ENCODE measurements at places on chromosomes 2 and 18.

GRCh38 chr2:24819442-24820174, 26.4 kb downstream of the CENPO start:
- no peak for DNase-seq

DNA sequence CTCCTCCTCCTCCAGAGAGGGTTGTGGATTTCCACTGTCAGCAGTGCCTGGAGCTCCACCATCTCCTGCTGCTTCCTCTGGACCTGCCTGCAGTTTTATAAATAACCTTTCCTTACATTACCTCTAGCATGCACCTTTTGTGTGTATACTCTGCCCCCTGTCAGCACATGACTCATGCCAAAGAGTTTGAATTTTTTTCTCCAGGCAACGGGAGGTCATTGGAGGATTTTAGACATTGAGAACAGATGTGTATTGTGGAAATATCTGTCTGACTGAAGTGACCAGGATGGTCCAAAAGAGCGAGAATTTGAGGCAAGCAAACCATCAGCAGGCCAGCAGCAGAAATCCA, 31.7 kb downstream of the IL37 start:
- DNase-seq, result no peak

DNA sequence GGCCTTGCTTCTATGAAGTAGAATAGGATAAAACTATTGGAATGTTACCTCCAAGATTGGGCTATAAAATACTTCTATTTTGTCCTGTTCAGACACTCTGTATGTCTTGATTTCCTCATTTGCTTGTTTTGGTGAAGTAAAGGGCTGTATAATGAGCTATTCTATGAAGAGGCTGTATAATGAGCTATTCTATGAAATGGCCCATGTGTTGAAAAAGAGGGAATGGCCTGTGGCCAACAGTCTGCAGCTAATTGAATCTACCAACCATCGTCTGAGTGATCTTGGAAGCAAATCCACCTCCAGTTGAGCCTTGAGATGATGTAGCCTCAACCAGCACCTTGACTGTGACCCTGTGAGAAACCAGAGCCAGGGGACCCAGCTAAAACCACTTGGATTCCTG, 3.8 kb upstream of the SGPP2 start:
- DNase-seq, result no peak

- no peak for DNase-seq
Measured at GRCh38 chr2:127735537-127736399, 34.5 kb downstream of the SFT2D3 start.

DNA sequence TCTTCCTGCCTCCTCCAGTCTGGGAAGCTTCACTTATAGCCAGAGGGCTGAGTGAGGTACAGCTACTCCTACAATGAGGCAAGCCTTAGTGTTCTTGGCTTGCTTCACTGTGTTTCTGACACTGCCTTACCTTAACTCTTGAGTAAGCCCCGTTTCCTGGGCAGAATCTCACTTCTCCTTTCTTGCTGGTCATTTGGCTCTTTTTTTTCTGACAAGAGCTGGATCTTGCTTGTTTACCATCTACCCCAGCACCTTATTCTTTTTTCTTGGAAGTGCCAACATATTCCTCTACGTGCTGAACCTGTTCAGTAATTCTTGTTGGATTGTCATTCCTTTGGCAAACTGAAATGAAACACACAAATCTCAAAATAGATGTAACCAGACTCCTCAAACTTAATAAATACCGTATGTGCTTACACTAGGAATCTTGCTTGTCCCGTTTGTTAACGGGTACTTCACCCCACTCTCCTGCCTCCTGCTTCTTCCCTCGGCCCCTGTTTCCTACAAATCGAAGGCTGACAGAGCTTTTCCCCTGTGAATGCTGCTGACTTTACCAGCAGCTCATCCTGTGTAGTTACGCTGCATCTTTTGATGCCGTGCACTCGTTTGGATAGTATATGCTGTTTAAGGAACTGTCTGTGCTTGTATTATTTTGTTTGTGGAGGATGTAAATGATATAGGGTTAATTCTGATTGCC, 132.2 kb downstream of the FMNL2 start:
- DNase-seq, result no peak

DNA sequence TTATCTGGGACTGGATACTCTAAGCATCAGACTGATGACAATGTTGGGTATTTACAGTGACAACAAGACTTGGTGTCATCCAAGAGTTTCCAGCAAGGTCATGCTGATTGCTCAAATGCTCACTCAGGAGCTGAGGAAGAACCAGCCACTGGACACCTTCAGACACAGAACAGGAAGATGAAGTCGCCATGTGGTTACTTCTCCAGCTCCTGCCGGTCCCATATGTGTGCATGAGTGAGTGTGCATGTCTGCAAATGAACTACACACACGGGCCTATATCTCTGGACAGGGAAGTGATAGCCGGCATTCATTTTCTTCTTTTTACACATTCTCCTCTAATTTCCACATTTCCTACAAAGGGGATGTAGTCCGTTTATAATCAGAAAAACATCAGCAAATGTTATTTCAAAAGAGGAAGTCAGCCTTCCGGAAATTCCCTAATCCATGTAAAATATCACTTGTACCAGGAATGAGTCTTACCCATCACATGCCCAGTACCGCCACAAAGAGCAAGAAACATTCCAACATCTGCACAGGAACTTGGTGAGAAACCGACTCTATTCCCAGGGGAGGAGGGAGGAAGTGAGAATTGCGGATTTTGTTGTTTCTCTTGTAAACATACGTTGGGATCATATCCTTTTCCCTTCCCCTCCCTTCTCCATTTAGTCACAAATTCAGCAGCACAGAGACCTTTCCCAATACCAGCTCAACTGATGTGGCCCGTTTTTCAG, 10.8 kb downstream of the RFX8 start:
- DNase-seq, result no peak
